ENCODE measurements at places on chromosomes 5 and 9.

GRCh38 chr5:90997082-90997481 lies 386.0 kb downstream of the ARRDC3 start:
- DNase-seq = no peak

- no peak for DNase-seq
Observed at GRCh38 chr9:31377358-31377757, 1007.1 kb upstream of the ACO1 start.

GRCh38 chr5:139075066-139076050 lies 122.8 kb downstream of the SIL1 start:
- DNase-seq = peak; percentile 17

DNA sequence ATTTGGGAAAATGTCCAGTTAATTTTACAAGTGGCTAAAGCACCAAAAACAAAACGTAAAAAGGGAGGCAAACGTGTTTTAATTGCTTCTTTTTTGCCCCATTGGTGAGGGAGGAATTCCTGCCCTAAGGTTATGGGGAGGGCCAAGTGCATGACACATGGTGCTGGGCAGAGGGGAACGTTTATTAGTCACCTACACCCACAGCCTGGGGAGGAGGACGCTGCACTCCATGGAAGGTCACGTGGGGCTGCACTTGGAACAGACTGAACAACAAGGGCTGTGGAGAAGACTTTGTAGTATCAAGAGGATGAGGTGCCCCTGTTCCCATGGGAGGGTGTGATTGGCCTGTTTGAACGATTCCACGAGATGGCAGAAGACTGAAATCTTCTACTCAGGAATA lies 13.7 kb upstream of the ADAMTS16 start:
- no peak for DNase-seq

GRCh38 chr5:69013481-69013880 lies 80.3 kb upstream of the SLC30A5 start:
- DNase-seq = no peak

DNA sequence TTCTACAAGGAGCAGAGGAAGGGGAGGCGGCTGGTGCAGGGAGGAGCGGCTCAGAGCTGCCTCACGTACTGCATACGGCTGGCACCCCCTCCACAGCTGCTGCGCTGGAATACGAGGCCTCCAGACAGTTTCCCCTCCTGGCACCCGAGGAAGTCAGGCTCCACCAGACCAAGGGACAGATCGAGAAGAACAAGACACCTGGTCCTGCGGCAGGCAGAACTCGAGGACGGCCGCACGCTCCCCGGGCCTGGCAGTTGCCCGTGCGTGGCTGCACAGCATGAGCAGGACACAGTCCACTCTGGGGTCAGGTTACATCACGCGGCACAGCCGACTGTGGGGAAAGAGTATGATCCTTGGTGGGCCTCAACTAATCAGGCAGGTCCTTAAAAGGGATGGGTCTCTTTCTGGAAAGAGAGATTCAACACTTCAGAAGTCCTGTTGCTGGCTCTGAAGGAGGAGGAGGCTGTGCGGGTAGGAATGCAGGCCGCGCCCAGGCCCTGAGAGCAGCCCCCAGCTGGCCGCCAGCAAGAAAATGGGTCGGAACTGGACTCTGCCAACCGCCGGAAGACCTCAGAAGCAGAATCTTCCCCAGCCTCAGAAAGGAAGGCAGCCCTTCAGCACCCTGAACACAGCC lies 11.6 kb downstream of the UBAC1 start:
- DNase-seq = no peak

DNA sequence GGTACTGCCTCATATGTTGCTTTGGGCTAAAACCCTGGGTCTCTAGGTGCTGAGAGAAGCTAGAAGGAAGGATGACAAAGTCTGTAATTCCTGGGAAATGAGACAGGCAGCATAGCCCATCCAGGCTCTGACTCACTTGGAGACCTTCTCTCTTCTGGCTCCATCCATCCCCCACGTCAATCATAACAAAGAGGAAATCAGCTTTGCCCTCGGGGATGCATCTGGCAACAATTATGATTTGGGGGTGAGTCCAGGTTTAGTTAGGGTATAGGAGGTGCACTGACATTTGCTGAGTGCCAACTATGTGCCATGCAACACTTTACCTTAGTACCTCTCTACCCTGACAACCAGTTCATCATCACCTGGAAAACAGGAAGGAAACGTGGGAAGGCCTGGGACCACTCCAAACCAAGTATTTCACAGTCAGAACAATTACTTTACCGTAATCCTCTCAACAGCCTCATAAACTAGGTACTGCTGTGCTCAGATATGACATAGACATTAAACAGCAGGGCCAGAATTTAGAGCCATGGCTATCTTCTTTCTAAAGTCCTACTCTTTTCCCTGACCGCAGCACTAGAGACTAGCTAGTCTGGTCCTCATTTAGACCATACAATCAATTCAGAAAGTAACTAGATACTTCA lies 39.1 kb upstream of the GZMA start:
- DNase-seq = no peak

DNA sequence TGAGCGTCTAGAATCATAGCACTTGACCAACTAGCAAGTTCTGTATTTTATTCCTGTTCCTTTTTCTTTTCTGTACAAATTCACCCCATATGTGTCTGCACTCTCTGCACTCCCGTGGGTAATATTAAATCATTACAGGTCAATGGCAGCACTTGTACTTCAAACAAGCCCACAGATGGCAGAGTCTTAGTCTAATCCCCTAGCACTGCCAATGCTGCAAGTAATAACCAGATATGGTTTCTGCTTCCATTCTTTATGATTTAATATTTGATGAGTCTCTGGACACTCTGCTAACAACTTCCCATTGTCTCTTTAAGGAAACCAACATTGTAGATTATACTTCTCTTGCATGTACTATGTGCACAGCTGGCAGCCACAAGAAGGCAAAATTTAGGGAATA lies 343.8 kb upstream of the CHD1 start:
- no peak for DNase-seq

Data from common myeloid progenitor, CD34-positive (primary cell).